Stimulated activated CD8-positive, alpha-beta memory T cell treated with anti-CD3 and anti-CD28 coated beads, Interleukin-4, amount 100 ng/mL, for 24 hours (primary cell): ENCODE measurements at places on chromosomes 2 and 18.

DNA sequence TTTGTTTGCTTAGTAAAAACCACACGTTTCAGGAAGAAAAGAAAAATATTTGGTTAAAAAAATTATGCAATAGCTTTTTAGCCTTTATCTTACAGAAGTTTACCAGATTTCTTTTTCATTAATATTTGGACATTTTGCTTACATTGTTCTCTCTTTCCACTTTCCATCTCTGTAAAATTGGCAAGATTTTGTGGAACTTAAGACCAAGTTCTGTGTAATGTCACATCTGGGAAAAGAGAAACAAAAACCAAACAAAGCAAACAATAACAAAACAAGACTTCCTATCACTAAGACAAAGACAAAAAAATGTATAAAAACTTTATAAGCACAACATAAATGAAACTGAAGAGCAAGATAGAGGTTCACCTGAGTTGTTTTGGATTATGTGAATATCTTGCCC lies 1392.1 kb upstream of the CELF4 start:
- no peak for DNase-seq

GRCh38 chr2:217802266-217802665 lies 200.5 kb downstream of the TNS1 start:
- DNase-seq: no peak

GRCh38 chr2:74070991-74071390 lies 76.7 kb downstream of the BOLA3 start:
- no peak for DNase-seq

DNA sequence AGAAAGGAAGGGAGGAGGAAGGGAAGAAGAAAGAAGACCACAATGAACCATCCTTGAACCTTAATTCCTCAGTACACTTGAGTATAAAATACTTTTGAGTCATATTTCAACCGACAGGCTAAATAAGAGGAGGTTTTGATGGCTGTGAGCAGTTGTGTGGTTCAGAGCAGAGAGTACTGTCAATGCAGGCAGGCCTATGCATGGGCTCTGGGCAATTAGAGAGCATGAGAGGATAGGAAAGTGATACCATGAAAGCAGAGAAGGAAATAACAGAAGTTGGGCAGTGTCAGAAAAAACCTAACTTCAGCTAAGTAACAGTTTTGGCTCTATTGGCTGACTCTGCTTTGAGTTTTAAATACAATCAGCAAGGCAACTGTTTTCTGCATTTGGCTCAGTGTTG lies 123.6 kb upstream of the STK17B start:
- DNase-seq: no peak

- DNase-seq: no peak
Measured at GRCh38 chr2:196743165-196743564, 56.3 kb downstream of the GTF3C3 start.

DNA sequence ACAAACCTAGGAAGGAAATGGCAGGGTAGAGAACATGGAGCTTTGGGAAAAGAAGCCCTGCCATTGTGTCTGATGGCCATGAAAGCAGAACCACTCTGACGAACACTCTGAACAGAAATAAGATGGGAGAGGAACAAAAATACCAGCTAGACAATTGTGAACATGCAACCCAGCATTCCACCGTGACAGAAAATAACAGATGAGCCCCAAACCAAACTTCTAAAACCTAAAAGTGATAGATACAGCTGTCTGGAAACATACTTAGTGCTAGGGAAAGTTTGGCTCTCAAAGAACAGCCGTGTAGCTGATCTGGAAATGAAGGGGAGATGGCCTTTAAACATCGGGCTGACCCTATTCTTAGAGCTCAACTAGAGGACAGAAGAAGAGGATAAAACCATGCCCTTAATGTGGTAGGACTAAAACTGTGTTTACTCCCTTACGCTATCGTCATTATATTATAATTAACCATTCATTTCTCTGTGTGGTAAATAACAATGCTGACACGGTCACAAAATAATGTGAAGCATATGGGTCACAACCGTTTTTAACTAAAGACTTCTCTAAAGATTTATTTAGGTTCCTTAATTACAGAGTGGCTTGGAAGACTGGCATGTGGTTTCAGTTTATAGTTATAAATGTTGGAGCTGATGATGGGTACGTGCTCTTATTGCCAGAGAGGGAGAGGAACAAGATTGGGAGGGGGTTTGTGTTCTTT lies 80.6 kb downstream of the MYO1B start:
- no peak for DNase-seq

DNA sequence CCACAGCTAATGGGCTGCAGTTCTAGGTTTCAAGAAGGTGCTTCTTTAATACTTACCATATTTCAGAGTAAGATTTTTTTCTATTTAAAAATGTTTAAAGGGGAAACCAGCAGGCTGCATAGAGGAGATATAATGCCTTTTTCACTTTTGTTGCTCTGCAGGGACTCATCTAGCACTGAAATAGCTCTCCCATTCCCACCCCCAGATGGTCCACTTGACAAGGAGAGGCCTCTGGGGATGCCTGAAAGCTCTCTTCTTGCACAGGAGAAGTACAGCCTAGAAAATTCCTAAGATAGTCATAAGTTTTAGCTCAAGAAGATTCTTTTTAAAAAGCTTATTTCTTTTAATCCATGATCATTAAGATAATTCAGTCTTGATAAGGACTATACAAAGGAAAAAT lies 126.4 kb downstream of the CDH2 start:
- no peak for DNase-seq

DNA sequence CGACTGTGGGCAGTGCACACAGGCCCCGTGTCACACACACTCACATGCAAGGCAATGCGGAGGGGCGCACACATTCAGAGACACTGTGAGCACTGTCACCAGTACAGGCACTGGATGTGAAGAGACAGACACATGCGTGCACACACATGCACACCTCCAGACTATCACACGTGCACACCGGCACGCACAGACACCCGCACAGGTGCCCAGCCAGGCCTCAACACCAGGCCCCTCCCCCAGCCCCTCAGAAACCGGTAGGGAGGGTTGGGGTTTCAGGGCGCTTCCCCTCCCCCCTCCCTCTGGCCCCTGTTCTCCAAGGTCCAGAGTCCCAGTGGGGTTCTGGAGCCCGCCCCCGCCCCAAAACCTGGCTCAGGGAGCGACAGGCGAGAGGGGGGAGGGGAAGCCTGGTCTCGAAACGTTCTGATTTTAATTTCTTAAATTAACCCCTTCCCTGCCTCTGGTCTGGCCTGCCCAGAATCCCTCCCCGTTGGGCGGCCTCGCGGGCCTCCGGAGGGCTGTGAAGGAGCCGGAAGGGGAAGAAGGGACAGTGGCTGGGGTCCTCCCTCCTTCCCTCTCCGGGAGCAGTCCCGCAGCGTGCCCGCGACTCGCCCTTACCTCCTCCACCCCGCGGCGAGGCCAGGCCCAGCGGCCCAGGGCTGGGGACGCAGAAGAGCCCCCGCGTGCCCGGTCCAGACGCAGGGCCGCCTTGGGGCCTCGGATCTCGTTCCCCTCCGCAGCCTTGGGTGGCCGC lies 558 bp downstream of the FBXO41 start:
- no peak for DNase-seq

GRCh38 chr2:114421781-114422180 lies 20.7 kb upstream of the DPP10 start:
- no peak for DNase-seq

GRCh38 chr2:218890369-218890768 lies 9.7 kb downstream of the WNT10A start:
- no peak for DNase-seq

- DNase-seq: no peak
Measured at GRCh38 chr18:36595046-36595817, 233.6 kb downstream of the TPGS2 start.

GRCh38 chr2:191688934-191689695 lies 11.2 kb downstream of the NABP1 start:
- no peak for DNase-seq

GRCh38 chr2:228942856-228943255 lies 328.2 kb downstream of the PID1 start:
- DNase-seq: no peak
